H1 (cell line): ENCODE measurements at places on chromosomes 6 and 20. TPM values are rescaled to one million over a fixed set of nuclear protein-coding genes. Genes with fewer than 3 reads are reported as not detected.

GRCh38 chr6:168082860-168083513 is 4.0 kb upstream of the FRMD1 start:
- DNase-seq, result no peak

- DNase-seq, result no peak
Observed at GRCh38 chr6:40584741-40585140, 2.4 kb downstream of the LRFN2 start.

GRCh38 chr20:52056203-52057062 is 135.1 kb downstream of the ZFP64 start:
- no peak for DNase-seq

- no peak for DNase-seq
Observed at GRCh38 chr6:170284126-170284773, 6.6 kb downstream of the DLL1 start.

DNA sequence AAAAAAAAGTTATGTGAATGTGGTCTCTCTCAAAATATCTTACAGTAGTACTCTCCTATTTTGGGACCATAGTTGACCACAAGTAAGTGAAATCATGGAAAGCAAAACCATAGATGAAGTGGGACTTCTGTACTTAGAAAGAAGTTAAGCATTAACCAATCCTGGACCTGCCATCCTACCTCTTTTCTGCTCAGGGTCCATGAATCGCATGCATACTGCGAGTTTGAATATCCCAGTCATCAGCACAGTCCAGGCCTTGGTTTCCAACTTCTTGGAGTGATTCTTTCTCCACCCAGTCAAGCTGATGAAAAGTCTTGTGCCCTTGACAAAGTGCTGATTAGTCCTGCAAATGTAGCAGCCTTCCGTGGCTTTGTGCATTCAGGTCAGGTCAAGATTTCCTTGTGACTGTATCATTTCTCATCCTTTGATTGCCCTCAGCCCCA is 46.0 kb downstream of the RNF217 start:
- no peak for DNase-seq

GRCh38 chr6:24146871-24147270 is 20.9 kb downstream of the NRSN1 start:
- DNase-seq, result no peak

DNA sequence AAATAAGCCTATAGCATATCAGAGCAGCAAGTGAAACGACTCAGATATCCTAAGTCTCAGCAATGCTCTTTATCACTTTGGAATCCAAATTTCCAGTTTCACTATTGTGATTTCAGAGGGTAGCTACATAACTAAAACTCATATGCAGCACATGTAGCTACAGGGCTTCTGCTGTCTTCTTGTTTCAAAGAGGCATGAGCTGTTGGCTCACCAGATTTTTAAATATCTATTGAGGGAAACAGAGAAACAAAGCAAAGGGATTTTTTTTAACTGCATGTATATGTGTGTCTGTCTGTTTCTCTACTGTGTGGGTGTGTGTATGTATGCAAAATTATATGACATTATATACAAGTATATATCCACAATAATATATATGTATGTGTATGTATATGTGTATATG is 258.4 kb downstream of the HDGFL1 start:
- no peak for DNase-seq

- no peak for DNase-seq
Observed at GRCh38 chr6:15399641-15400470, 154.0 kb downstream of the JARID2 start.

- DNase-seq, result no peak
Observed at GRCh38 chr20:62702895-62703852, 5.5 kb upstream of the NTSR1 start.

- no peak for DNase-seq
Observed at GRCh38 chr6:25169553-25169952, 109.6 kb upstream of the CARMIL1 start.

DNA sequence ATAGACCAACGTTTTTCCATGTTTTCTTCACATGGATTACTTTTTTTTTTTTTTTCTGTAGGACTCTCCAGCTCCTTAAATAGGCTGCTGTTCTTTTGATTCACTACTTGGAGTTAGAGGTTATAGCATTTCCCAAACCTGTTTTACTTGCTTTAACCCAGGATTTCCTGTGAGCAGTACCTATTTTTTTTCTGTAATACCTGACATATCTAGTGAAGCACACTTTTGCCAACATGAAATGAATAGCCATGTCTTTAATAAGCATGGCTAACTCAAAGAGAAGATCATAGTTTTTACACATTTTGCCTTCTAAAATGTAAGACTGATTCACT is 137.0 kb downstream of the FOXA2 start:
- no peak for DNase-seq

DNA sequence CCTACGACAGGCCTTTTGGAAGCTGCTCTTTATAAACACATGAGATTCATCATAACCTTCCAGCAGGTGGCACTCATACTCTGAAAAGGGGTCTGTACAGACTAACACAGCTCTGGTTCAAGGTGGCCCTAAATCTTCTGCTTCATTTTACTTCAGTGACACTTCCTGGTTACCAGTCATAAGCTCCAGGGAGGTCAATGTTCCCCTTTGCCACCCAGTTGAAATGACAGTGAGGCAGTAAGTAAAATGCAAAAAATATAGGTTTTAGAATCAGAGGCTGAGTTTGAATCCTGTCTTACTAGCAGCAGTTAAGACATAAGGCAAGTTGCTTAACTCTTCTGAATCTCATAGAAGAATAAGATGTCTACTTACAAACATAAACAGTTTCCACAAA is 132.8 kb downstream of the CDK19 start:
- DNase-seq, result no peak

DNA sequence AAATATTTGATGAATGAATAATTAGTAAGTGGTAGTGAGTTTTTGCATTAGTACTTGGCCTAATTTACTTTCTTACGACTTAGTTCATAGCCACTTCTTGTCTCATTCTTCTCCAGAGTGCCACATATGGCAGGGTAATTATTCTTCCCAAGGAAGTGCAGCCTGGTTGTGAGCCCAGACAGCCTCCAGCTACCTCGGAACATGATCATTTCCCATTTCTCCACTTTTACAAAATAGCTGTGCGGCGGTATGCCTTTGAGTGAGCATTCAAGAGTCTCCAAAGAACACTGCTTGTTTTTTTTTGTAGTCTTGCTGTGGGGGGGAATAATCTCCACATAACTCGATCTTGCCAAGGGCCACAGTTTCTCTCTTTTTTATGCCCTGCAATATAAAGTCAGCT is 765.0 kb downstream of the HDGFL1 start:
- DNase-seq, result no peak

GRCh38 chr6:57143690-57144089 is 28.4 kb upstream of the BAG2 start:
- no peak for DNase-seq

GRCh38 chr6:125951323-125951722 is 5.2 kb upstream of the HINT3 start:
- no peak for DNase-seq

GRCh38 chr6:169070506-169071176 is 183.0 kb downstream of the THBS2 start:
- DNase-seq, result no peak

GRCh38 chr6:66429210-66429609 is 722.2 kb upstream of the EYS start:
- DNase-seq, result no peak

GRCh38 chr6:101001607-101002006 is 120.5 kb upstream of the ASCC3 start:
- DNase-seq, result no peak

DNA sequence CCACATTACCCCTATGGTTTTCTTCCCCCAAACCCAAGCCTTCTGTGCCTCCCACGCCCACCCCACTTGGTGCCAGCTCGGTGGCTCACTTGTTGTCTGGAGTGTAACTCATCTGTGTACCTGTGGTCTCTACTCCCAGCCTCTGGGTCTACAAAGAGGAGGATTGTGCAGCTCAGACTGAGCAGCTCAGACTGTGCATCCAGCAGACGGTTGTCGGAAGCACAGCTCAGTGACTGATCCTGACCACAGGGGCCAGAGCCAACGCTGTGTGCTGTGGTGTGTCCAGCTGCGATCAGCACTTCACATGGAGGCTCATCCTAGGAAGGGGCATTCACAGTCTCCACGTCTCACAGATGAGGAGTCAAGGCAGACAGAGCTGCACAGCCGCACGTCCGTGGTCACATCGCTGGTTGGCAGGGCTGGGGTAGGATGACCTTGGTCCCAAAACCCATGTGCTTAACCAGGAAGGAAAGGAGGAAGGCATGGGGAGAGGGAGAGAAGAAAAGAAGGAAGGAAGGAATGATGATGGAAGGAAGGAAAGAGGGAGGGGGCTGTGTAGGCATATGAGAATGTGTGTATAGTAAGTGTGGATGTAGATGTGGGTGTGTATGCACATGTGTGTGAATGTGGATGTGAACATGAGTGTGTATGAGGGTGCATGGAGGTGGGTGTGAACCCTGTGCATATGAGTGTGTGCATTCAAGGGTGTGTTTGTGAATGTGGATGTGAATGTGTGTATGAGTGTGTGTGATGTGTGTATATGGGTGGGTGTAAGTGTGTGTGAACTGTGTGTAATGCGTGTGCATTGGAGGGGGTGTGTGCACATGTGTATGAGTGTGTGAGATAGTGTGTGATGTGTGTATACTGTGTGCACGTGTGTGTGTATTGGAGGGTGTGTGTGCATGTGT is 28.2 kb upstream of the STX16 start:
- no peak for DNase-seq

GRCh38 chr6:7732228-7732627 is 6.3 kb downstream of the BMP6 start:
- no peak for DNase-seq

The ZNF391 gene
- total RNA-seq, result 12.4 and 13.0 TPM in 2 replicates

The RSPO3 gene
- not detected in 2 replicates for total RNA-seq

The RSPH9 gene
- 0.15 TPM in 1 of 2 replicates, not detected in the other for total RNA-seq

The ELOVL2 gene
- total RNA-seq, result 0.69 and 0.89 TPM in 2 replicates

The BFSP1 gene
- 2.5 and 3.2 TPM in 2 replicates for total RNA-seq

The SLC13A3 gene
- 9.4 and 9.8 TPM in 2 replicates for total RNA-seq

The SNAI1 gene
- total RNA-seq, result 6.5 and 7.7 TPM in 2 replicates

The PRDM13 gene
- total RNA-seq, result 0.09 and 0.13 TPM in 2 replicates
